ENCODE measurements at places on chromosomes 1 and 21.

DNA sequence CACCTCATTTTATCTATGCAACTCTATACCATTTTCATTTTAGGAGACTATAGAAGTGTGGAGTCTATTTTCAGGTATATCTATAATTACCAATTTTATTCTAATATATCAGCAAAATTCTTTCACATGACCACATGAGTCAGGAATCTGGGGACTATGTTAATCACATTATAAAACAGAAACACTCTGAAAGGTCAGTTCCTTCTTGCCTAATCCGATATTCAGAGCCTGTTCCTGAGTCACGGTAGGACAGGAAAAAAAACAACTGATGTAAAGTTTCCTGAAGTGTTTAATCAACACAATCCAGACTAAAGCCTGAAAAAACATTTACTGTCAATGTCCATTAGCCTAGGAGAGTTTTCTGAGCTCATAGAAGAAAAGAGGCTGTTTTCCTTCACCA, 1902.3 kb downstream of the NCAM2 start:
- no peak for DNase-seq

DNA sequence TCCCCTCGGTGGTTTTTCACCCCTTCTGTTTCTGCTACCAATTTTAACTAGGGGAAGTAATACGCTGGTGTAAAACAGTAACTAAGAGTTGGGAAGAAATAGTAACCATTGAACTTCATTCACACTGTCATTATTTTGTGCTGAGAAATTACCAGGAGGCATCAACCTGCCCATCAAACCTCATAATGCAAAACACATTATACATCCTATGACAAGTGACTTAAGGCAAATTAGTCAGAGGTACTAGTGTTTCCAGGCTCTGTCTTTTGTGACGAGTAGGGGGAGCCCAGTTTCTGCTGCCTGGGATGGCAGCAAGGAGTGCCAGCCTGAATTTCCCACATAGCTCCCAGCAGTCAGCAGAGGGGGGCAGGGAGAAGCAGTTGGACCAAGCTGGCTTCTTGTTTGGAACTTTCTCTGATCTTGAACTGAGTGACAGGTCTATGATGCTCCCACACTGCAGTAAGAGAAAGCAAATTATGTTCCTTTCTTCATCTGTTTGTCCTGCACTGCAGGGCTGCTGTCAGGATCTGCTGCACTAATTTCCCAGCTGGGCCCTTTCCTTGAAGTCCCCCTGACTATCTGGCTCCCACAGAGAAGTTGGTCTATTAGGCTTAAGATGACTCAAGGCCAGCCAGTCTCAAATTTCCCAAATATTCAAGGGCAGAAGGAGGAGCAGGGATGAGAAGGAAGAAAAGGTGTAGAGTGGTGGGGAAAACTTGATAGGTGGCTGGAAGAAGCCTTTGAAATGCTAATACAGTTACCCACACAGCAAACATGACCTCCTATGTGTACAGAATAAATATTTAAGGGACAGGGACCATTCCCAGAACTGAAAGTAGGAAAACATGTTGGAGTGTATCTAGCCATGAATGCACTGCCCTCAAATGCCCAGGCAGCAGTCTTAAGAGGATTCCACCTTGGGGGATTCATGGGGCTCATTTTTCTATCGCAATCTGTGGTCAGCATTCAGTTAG, 322.8 kb downstream of the SEC16B start:
- DNase-seq = no peak

DNA sequence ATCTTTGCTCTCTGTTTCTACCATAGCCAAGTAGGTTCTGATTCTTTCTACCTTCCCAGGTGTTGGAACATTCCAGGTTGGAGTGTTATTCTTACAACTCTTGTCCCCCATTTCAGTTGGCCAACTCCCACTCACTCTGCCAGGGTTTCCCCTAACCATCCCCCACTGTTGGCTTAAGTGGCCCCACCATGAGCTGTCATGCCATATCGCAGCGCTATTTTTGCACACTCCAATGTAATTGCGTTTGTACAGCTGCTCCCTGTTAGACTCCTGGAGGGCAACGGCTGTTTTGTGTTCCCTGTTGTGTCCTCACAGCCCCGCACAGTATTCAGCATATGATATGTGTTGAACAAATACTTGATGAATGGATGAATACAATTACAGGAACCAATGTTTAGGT, 117.7 kb upstream of the ETS2 start:
- DNase-seq = no peak

DNA sequence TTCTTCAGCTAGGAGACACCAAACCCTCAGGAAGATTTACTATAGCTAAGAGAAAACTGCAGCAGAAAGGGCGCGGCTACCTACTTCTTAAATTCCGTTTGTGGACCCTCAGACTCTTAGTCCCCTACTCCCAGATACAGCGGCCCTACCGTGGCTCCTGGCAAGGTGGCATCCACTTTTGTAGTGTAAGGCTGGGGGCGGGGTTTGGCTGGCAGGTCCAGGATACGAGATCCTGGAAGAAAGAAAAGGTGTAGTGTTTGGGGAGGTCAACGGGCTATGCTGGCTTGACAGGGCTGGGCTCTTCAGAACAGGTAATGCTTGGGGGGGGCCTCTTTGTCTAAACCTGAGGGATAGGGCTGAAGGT, 280 bp downstream of the CREB3L4 start:
- no peak for DNase-seq

DNA sequence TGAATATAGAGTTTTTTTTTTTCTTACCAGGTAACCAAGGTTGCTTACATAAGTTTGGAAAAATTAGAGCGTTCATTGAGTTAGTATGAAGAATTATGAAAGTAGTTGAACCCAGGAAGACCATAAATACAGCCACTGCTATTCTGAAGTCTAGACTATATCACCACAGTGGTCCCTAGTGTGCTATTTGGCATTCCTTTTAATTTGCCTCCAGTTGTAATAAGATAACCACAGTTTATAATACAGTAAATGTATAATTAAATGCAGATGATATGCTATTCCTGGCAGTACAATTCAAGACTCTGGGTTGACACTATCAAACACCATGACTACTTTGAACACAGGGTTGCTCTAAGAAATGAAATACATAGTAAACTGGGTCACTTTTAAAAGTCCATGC, 270.5 kb downstream of the BRINP2 start:
- DNase-seq = no peak

GRCh38 chr1:109391626-109392025, 6.1 kb downstream of the SORT1 start:
- DNase-seq = no peak

DNA sequence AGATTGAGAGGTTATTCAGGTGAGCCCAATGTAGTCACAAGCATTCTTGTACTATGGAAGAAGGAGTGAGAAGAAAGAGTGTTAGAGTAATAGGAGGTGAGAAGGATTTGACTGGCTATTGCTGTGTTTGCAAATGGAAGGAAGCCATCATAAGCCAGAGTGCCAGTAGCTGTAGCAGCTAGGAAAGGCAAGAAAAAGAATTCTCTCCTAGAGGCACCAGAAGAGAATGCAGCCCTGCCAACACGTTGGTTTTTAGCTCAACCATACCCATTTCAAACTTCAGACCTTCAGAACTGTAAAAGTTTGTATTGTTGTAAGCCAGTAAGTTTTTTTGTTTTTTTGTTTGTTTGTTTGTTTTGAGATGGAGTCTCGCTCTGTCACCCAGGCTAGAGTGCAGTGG, 8.9 kb upstream of the IL12RB2 start:
- DNase-seq = no peak

DNA sequence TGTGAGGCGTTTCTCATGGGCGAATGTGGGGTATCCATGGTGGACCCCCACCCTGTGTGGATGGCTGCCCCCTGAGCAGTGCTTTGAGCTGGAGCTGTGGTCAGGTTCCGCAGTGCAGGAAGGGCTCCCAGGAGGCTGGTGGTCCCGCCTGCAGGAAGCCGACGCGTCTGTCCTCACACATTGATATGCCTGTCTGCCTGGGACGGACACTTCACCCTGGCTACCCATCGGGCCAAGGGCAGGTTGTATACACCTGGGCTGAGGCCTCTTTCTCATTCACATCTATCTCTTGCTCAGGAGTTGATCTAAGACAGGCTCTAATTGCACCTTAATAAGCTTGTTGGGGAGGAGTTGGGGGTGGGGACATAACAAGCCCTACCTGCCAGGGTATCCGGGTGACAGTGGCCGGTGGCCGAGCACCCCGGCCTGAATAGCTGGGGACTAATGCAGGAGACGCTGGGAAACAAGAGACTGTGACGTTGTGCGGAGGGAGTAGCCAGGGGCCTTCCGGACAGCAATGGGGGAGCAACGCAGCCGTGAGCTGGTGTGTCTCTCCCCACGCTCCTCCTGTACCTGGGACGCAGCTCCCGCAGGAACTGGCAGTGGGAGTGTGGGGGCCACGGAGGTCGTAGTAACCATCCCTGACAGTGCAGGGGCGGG, 21.7 kb downstream of the PDXK start:
- DNase-seq = no peak

DNA sequence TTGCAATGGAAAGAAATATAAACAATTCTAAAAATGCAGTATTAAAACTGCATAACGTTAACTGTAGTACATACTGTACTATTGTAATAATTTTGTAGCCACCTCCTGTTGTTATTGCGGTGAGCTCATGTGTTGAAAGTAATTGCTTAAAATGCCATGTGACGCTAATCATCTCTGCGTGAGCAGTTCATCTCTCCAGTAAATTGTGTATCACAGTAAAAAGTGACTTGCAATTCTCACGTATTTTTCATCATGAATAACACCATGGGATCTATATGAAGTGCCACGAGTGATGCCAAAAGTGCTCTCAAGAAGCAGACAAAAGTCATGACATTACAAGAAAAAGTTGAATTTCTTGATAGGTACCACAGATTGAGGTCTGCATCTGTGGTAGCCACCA, 82.4 kb upstream of the CYYR1 start:
- DNase-seq = no peak
